Activated CD8-positive, alpha-beta memory T cell treated with anti-CD3 and anti-CD28 coated beads for 1 hour (primary cell): ENCODE measurements at places on chromosomes 3 and 15.

GRCh38 chr3:25426408-25426807 is 1.7 kb upstream of the RARB start:
- DNase-seq: no peak

GRCh38 chr15:67595572-67595971 is 53.1 kb downstream of the MAP2K5 start:
- DNase-seq: no peak

DNA sequence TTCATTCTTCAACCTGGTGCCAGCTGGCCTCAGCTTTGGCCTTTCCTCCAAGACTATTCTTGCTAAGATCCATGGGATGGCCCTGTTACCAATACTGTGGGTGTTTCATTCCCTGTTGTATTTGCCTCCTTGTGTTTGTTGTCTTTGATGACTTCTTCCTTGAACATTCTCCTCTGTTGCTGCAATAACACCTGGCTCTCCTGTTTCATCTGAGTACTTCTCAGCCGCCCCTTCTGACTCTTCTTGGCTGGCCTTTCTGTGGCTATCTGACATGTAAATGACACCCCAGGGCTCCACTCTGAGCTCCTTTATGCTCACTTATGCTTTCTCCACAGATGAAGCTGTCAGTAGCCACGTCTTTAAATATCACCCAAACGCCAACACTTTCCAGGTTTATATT is 302.7 kb upstream of the CHRNA7 start:
- DNase-seq: no peak

DNA sequence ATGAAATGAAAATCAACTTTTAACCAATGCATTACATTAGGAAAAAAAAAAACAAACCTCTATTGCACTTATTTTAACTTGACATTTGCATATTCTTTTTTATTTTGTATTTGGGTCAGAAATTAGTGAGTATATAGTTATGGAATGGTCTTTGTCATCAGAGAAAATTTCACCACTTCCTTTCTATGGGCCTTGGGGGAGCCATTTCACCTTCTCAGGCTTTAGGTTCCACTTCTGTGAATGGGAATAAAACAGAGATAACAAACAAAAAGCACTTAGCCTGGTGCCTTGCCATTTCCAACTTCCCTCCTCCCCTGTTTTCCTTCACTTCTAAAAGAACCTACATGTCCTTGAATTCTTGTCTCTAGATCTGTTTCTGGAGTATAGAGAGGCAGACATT is 168.0 kb upstream of the STT3B start:
- no peak for DNase-seq

- DNase-seq: no peak
These were observed 50.5 kb upstream of the UBP1 start for GRCh38 chr3:33490641-33491241.

- no peak for DNase-seq
These were observed 99.0 kb upstream of the LIPC start for GRCh38 chr15:58332676-58333400.

GRCh38 chr15:69663982-69664381 is 211.4 kb downstream of the RPLP1 start:
- no peak for DNase-seq

- DNase-seq: no peak
These were observed 38.4 kb upstream of the SLC25A36 start for GRCh38 chr3:140903196-140903595.
